Activated naive CD4-positive, alpha-beta T cell treated with anti-CD3 and anti-CD28 coated beads for 36 hours (primary cell): ENCODE measurements at places on chromosomes 12 and 14. TPM values are rescaled to one million over a fixed set of nuclear protein-coding genes. Genes with fewer than 3 reads are reported as not detected.

NINJ2 gene
- total RNA-seq: 1.8 TPM

DNA sequence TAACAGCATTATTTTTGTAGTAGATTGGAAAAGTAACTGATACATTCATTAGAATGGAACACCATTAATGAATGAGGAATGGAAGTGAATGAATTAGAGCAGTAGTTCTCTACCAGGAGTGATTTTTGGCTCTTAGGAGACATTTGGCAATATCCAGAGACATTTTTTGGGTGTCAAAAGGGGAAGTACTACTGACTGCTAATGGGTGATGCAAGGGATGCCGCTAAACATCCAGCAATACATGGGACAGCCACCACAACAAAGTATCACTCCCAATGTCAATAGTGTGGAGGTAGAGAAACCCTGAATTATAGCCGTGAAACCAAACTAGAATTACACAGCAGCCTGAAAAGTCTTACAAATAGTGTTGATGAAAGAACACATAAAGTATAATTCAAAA is 1.5 kb downstream of the CHURC1 start:
- peak overlapping the region; percentile 88 for H3K27ac ChIP-seq
- no peaks in the 10 kb centered on the region for H3K27me3 ChIP-seq
- no peak for DNase-seq
- H3K4me3 ChIP-seq: peak overlapping the region; percentile 78
- peaks cover 28% of the 10 kb centered on the region for H3K36me3 ChIP-seq
- H3K4me1 ChIP-seq: peaks cover 61% of the 10 kb centered on the region

HOXC9 gene
- not detected for total RNA-seq

INSM2 gene
- total RNA-seq: not detected

CHURC1 gene
- total RNA-seq: 59.7 TPM

GRCh38 chr14:77123381-77124325 is 17.9 kb downstream of the ZDHHC22 start:
- peaks cover 6% of the 10 kb centered on the region for H3K36me3 ChIP-seq
- peak overlapping the region; percentile 42 for H3K27ac ChIP-seq
- peaks cover 16% of the 10 kb centered on the region for H3K27me3 ChIP-seq
- DNase-seq: peak; percentile 51

GRCh38 chr14:76293923-76294322 is 82.0 kb upstream of the ESRRB start:
- H3K27ac ChIP-seq: no peak overlapping the region
- DNase-seq: no peak
- H3K4me1 ChIP-seq: no peaks in the 10 kb centered on the region
- H3K27me3 ChIP-seq: peaks cover 15% of the 10 kb centered on the region
- H3K4me3 ChIP-seq: no peak overlapping the region

ENDOU gene
- not detected for total RNA-seq

DNA sequence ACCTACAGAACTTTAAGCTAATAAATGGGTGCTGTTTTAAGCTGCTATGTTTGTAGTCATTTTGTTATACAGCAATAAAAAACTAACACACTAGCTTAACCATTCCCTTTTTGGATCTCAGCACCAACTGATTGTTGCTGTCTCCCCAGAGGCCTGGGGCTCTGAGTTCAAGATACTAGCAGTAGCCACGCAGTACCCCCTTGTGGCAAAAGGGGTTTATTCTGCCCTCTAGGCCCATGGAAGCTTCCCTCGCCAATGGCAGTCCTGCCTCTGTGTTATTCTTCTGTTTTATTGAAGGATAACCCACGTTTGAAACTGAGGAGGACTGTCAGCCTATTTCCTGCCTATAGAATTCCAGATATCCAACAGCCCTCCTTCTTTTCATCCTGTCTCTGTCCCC is 455.3 kb upstream of the ATP2B1 start:
- H3K36me3 ChIP-seq: no peaks in the 10 kb centered on the region
- no peaks in the 10 kb centered on the region for H3K4me1 ChIP-seq
- peak; percentile 25 for DNase-seq
- H3K27me3 ChIP-seq: no peaks in the 10 kb centered on the region

FAM181A gene
- not detected for total RNA-seq

STON2 gene
- 0.12 TPM for total RNA-seq

- H3K4me1 ChIP-seq: no peaks in the 10 kb centered on the region
- no peaks in the 10 kb centered on the region for H3K36me3 ChIP-seq
- H3K4me3 ChIP-seq: no peak overlapping the region
- no peaks in the 10 kb centered on the region for H3K27me3 ChIP-seq
Measured at GRCh38 chr12:21026302-21026701, 104.7 kb upstream of the SLCO1B1 start.

DNA sequence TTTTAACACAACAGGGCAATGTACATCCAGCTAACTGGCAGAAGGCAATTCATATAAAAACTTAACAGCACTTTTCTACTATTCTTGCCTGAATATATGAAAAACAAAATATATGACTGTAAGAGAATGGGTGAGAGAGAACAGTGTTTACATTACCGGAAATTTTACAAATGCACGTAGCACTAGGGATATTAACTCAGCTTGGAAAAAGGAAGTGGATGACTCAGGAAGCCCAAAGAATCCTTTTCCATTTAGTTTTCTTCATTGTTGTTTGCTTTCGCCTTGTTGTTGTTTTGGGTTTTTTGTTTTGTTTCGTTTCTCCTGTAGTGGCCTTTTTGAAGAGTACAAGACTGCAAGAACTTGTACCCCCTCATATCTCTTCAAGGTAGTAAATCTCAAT is 295.5 kb downstream of the EGLN3 start:
- no peaks in the 10 kb centered on the region for H3K4me1 ChIP-seq
- no peak overlapping the region for H3K27ac ChIP-seq
- H3K36me3 ChIP-seq: no peaks in the 10 kb centered on the region
- no peaks in the 10 kb centered on the region for H3K27me3 ChIP-seq
- DNase-seq: no peak

PSMA6 gene
- 433 TPM for total RNA-seq

GRCh38 chr12:22700106-22700505 is 75.1 kb downstream of the ETNK1 start:
- H3K27ac ChIP-seq: no peak overlapping the region
- DNase-seq: no peak
- H3K27me3 ChIP-seq: no peaks in the 10 kb centered on the region
- no peaks in the 10 kb centered on the region for H3K4me1 ChIP-seq

DNA sequence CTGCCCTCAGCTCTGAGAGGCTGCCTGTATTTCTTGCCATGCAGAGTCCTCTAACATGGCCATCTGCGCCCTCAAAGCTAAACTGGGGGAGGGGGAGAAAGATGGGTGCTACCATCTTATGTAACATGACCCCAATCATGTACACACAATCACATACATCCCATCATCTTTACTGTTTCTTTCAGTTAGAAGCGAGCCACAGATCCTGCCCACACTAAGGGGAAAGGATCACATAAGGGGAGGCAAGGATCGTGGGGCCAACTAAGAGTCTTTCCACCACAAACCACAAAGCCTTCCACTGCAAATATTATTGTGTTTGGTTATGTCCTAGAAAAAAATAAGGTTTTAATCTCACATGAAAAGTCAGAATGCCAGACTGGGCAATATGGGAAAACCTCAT is 11.8 kb upstream of the AMN1 start:
- H3K27ac ChIP-seq: no peak overlapping the region
- H3K4me3 ChIP-seq: no peak overlapping the region
- H3K27me3 ChIP-seq: no peaks in the 10 kb centered on the region
- no peak for DNase-seq
- peaks cover 62% of the 10 kb centered on the region for H3K4me1 ChIP-seq

DNA sequence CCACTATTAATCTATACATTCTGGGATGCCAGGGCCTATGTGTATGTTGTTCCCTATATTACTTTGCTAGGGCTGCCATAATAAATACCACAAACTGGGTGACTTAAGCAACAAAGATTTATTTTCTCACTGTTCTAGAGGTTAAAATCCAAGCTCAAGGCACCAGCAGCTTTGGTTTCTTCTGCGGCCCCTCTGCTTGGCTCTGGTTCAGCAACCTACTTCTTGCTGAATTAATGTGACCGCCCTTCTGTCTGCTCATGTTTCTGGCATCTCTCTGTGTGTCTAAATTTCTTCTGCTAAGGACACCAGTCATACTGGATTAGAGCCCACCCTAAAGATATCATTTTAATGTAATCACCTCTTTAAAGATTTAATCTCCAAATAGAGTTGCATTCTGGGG is 84.7 kb downstream of the ZNF664 start:
- H3K27me3 ChIP-seq: peaks cover 5% of the 10 kb centered on the region
- no peak overlapping the region for H3K27ac ChIP-seq

KCNA1 gene
- not detected for total RNA-seq

RD3L gene
- total RNA-seq: not detected

GRCh38 chr12:110922652-110923051 is 2.3 kb upstream of the MYL2 start:
- no peak for DNase-seq
- H3K4me1 ChIP-seq: no peaks in the 10 kb centered on the region
- no peak overlapping the region for H3K27ac ChIP-seq
- H3K27me3 ChIP-seq: no peaks in the 10 kb centered on the region

- DNase-seq: peak; percentile 41
- H3K36me3 ChIP-seq: peaks cover 38% of the 10 kb centered on the region
- peaks cover 63% of the 10 kb centered on the region for H3K4me1 ChIP-seq
Measured at GRCh38 chr14:91115986-91116770, 2.3 kb downstream of the DGLUCY start.

DNA sequence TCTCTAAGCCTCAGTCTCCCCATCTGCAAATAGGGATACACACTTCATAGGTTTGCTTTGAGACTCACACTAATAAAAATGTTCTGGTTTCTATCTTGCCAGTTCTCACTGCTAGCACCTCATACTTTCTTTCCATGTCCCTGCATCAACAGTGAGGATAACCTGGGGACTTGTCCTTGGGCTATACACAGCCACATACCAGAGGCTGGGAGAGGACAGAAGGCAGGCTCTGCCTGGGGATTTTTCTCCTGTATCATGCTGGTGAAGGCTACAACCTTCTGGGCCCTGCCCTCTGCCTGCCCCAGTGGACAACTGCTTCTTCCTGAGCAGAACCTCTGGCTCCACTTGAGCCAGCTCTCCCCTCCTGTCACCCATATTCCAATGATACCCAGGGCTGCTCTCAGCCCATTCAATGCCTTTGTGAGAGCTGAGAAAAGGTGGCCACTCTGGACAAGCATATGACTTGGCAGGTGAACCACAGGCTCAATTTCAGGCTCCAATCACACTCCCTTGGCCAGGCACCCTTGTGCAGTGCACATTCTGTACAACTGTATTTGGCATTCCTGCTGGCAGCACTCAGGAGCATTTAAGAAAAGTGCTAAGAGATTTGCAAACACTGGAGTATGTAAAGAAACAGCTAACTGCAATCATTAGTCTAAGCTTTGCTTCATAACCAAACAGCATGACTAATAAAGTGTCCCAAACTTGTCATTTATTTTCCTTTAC is 135.8 kb upstream of the VRK1 start:
- no peak overlapping the region for H3K4me3 ChIP-seq
- DNase-seq: no peak
- H3K27me3 ChIP-seq: peaks cover 33% of the 10 kb centered on the region
- no peaks in the 10 kb centered on the region for H3K4me1 ChIP-seq
- H3K27ac ChIP-seq: no peak overlapping the region

- no peak overlapping the region for H3K4me3 ChIP-seq
- no peak for DNase-seq
- no peaks in the 10 kb centered on the region for H3K4me1 ChIP-seq
- peaks cover 12% of the 10 kb centered on the region for H3K36me3 ChIP-seq
Measured at GRCh38 chr14:64061706-64062105, 208.9 kb downstream of the SYNE2 start.

GRCh38 chr12:71160585-71160984 is 2.8 kb upstream of the TSPAN8 start:
- no peak overlapping the region for H3K4me3 ChIP-seq
- DNase-seq: no peak

HOXC12 gene
- total RNA-seq: not detected

- H3K27ac ChIP-seq: no peak overlapping the region
- H3K4me1 ChIP-seq: no peaks in the 10 kb centered on the region
- H3K27me3 ChIP-seq: peaks cover 21% of the 10 kb centered on the region
- DNase-seq: no peak
- H3K4me3 ChIP-seq: no peak overlapping the region
- H3K36me3 ChIP-seq: peaks cover 4% of the 10 kb centered on the region
Measured at GRCh38 chr14:100155756-100156616, 3.5 kb downstream of the DEGS2 start.

GRCh38 chr12:131711551-131712205 is 788 bp downstream of the SFSWAP start:
- peak; percentile 15 for DNase-seq
- peaks cover 23% of the 10 kb centered on the region for H3K4me1 ChIP-seq
- peak overlapping the region; percentile 96 for H3K27ac ChIP-seq
- H3K4me3 ChIP-seq: peak overlapping the region; percentile 89

GRCh38 chr14:36070720-36071043 is 105.8 kb downstream of the PTCSC3 start:
- peaks cover 23% of the 10 kb centered on the region for H3K27me3 ChIP-seq
- H3K4me1 ChIP-seq: no peaks in the 10 kb centered on the region
- H3K36me3 ChIP-seq: no peaks in the 10 kb centered on the region

GRCh38 chr12:117450209-117450608 is 88.8 kb upstream of the NOS1 start:
- no peaks in the 10 kb centered on the region for H3K4me1 ChIP-seq
- no peak overlapping the region for H3K27ac ChIP-seq
- DNase-seq: no peak
- peaks cover 2% of the 10 kb centered on the region for H3K27me3 ChIP-seq
- H3K36me3 ChIP-seq: no peaks in the 10 kb centered on the region
- no peak overlapping the region for H3K4me3 ChIP-seq
